Effector memory CD8-positive, alpha-beta T cell (primary cell): ENCODE measurements at places on chromosomes 1 and 21.

GRCh38 chr1:14061204-14061603 is 361.2 kb downstream of the PRDM2 start:
- H3K27ac ChIP-seq = no peak overlapping the region
- no peak for DNase-seq
- H3K27me3 ChIP-seq = peaks cover 25% of the 10 kb centered on the region

DNA sequence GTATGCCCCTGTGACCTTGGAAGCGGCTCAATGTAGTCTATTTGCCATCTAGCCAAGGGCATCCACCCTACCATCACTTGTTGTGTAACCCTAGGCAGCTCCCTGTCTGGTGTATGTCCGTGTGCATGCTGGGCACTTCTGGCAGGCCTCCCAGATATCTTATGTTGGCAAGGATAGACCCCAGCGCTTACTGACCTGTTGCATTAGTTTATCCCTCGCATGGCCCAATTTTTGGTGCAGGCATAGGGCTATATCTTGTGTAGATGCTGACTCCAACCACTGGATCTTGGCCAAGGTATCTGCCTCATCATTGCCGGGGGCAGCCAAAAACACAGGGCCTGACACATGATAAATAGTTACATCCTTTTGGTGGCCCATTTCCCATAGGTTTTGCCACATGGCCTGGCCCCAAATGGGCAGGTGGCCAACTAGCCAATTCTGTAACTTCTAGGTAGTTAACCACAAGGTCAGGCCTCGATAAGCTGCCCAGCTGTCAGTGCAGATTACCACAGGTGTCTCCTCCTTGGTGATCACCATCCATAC is 14.0 kb upstream of the TBX19 start:
- peaks cover 7% of the 10 kb centered on the region for H3K36me3 ChIP-seq
- no peak for DNase-seq
- no peaks in the 10 kb centered on the region for H3K4me1 ChIP-seq
- H3K27ac ChIP-seq = no peak overlapping the region

DNA sequence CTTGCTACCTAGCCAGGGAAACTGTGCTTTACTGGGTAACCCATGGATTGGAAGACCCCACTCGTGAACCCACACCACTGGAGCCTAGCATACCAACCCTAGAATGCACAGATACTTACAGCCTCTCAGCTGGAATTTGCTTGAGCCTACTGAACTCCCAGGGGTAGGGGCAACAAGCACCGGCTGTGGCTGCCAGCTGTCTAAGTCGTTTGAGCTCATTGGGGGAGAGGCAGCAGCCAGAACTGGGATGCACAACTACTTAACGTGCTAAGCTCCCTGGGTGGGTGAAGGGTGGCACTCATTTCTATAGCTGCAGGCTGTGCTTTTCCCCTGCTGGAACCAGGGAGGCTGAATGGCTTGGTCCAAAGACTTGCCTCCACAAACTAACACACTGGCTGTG is 212.4 kb downstream of the ZNF648 start:
- H3K36me3 ChIP-seq = no peaks in the 10 kb centered on the region
- no peak overlapping the region for H3K27ac ChIP-seq
- no peak for DNase-seq
- H3K4me1 ChIP-seq = no peaks in the 10 kb centered on the region
- no peak overlapping the region for H3K4me3 ChIP-seq
- peaks cover 38% of the 10 kb centered on the region for H3K27me3 ChIP-seq

DNA sequence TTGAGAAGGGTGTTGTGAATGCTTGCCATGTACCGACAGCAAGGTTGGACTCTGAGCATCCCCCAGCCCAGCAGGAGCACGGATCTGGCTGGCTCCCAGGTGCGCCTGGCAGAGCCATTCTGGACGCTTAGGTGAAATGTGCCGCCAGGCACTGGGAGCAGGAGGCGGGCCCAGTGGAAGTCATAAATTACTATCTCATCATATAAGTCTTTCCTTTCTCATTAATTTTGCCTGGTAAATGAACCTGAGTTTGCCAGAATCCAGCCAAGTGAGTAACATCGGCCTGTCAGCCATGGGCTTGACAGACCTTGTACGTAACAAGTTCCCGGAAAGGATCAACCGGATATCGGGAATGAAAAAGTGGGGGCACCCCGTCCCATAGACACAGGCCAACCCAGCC is 179.5 kb upstream of the ARHGEF16 start:
- H3K27me3 ChIP-seq = peaks cover 8% of the 10 kb centered on the region
- no peak for DNase-seq
- H3K4me1 ChIP-seq = no peaks in the 10 kb centered on the region
- no peak overlapping the region for H3K27ac ChIP-seq
- no peaks in the 10 kb centered on the region for H3K36me3 ChIP-seq

DNA sequence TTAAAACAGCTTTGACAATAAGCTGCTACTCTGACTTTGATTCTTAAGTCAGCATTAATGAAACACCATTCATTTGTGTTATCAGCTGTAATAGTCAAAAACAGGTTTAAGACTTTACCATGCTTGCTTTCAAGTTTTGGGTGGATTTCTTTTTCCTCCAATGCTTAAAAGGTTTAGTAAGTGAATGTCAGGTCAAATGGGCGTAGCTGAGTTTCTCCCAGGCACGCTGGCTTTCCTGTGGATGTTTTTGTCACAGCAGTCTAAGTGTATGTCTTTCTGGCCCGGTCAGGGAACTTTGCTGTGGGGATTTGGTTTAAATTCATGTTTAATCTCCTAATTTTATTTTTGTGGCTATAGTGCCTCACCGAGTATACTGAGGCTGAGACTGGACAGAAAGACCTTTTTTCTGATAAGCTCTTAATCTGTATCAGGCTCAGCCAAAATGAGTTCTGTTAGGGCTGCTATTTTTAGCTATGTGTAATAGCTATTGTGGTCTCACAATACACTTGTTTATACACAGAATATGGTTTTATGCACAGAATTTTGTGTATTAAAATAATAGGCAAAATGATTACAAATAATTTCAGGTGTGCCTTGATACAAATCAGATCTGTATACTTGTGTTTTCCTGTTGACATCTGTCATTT is 292.8 kb downstream of the DISC1 start:
- peaks cover 11% of the 10 kb centered on the region for H3K36me3 ChIP-seq
- no peak for DNase-seq
- H3K4me3 ChIP-seq = peak overlapping the region; percentile 45
- no peaks in the 10 kb centered on the region for H3K27me3 ChIP-seq
- H3K27ac ChIP-seq = peak overlapping the region; percentile 96
- peaks cover 52% of the 10 kb centered on the region for H3K4me1 ChIP-seq

DNA sequence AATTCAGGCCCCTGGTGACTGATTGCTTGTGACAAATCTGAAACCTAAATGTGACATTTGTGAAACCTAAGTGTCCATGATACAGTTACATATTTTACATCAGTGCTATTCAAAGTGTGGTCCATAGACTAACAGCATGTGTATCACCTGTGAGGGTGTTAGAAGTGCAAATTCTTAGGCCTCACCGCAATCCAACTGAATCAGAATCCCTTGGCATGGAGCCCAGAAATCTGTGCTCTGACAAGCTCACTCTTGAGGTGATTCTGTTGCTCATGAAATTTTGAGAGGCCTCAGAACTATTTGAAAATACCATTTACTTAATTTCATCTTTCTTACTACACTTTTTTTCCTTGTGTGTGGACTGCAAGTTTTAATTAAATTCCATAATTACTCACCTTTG is 587.9 kb downstream of the ADGRL2 start:
- no peaks in the 10 kb centered on the region for H3K27me3 ChIP-seq
- H3K36me3 ChIP-seq = no peaks in the 10 kb centered on the region
- no peak overlapping the region for H3K27ac ChIP-seq
- H3K4me1 ChIP-seq = no peaks in the 10 kb centered on the region

DNA sequence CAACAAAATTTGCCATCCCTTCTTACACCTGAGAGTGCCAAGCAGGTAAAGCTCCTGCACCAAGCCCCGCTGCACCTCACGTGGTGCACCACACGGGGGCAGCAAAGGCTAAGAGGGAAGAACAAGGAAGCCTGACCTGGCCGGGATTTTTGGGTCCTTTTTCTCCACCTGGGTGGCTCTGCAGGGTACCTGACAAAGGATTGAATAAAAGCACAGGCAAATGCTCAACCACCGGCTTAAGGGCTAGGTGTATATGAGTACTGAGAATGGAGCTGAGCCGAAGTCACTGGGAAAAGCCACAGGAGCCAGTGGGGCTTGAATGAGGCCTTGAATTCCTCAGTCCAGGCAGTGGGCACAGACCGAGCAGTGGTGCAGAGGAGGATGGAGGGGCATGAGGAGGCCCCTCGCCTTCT is 36.4 kb downstream of the ZNF697 start:
- H3K27ac ChIP-seq = no peak overlapping the region
- DNase-seq = peak; percentile 10
- no peak overlapping the region for H3K4me3 ChIP-seq
- H3K4me1 ChIP-seq = no peaks in the 10 kb centered on the region
- H3K27me3 ChIP-seq = peaks cover 4% of the 10 kb centered on the region

- H3K4me1 ChIP-seq = peaks cover 2% of the 10 kb centered on the region
- H3K4me3 ChIP-seq = no peak overlapping the region
- no peaks in the 10 kb centered on the region for H3K36me3 ChIP-seq
- H3K27me3 ChIP-seq = peaks cover 6% of the 10 kb centered on the region
- DNase-seq = no peak
Observed at GRCh38 chr1:245336149-245336983, 181.6 kb downstream of the KIF26B start.

DNA sequence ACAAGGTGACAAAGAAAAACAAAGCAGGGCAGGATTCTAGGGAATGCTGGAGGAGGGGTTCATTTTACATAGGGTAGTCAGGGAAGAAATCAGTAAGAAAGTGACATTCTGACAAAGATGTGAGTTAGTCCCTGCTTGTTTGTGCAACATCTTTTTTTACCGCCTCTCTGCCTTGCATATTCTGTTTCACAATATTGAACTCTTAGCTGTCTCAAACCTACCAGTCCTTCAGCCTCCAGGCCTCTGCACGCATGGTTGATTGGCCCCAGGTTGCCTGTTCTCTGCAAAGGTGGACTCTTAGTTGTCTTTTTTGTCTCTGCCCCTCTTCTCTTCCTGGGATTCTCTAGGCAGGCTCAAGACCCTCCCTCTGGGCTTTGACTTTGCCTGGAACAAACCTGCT is 152.2 kb upstream of the RUNX1 start:
- no peaks in the 10 kb centered on the region for H3K36me3 ChIP-seq
- peaks cover under 1% of the 10 kb centered on the region for H3K27me3 ChIP-seq
- no peak overlapping the region for H3K27ac ChIP-seq
- H3K4me3 ChIP-seq = no peak overlapping the region
- no peak for DNase-seq

DNA sequence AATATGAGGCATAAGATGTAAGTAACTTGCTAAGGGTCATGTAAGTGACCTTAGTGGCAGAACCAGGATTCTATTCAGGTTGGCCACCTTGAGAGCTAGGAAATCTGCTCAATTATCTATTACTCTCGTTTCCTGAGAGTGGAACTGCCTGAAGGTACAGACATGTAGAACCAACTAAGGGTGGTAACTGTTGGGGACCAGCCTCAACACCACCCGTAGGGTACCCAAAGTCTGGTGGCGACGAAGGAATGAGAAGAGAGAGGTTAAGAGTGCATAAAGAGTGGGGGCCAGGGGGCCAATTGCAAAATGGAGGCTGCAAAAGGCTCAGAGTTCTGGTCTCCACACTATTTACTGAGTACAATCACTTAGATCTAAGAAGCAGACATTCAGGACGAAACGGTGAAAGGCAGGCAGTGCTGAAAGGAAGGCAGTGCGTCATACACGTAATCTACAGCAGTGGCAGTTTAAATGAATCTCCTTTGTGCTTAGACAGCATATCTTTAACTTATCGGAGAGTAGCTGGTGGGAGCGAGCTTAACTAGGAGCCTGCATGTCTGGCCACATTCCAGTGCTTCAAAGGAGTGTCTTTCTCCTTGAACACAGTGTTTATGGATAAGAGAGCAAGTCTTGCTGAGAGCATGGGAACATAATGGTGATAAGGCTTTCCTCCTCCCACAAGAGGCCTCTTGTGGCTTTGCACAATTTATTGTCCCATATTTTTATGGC is 25.0 kb downstream of the SRSF4 start:
- no peak overlapping the region for H3K27ac ChIP-seq
- no peaks in the 10 kb centered on the region for H3K27me3 ChIP-seq
- peaks cover 89% of the 10 kb centered on the region for H3K36me3 ChIP-seq
- H3K4me1 ChIP-seq = no peaks in the 10 kb centered on the region
- no peak overlapping the region for H3K4me3 ChIP-seq
- no peak for DNase-seq

GRCh38 chr1:31828341-31828740 is 12.5 kb upstream of the SPOCD1 start:
- peak overlapping the region; percentile 90 for H3K27ac ChIP-seq
- H3K36me3 ChIP-seq = peaks cover 3% of the 10 kb centered on the region
- peak overlapping the region; percentile 68 for H3K4me3 ChIP-seq
- H3K4me1 ChIP-seq = peaks cover 30% of the 10 kb centered on the region

DNA sequence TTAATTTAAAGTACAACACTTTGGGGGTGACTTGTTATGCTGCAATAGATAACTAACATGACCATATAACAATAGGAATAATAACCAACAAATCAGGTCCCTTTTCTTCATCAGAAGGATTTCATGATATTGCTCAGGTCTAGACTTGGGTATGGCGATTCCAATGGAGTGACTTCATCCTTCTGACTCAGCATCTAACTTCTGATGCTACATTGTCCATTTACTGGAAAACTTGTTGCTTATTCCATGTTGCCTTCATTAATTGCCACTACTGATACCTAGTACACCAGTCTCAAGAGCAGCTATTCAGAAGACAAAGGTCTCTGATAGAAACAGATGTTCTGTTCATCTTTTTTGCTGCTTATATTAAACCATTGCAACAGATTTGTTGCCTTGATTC is 324.3 kb downstream of the TGFB2 start:
- no peaks in the 10 kb centered on the region for H3K36me3 ChIP-seq
- no peak for DNase-seq
- H3K27me3 ChIP-seq = no peaks in the 10 kb centered on the region
- H3K4me1 ChIP-seq = no peaks in the 10 kb centered on the region
- no peak overlapping the region for H3K27ac ChIP-seq
- no peak overlapping the region for H3K4me3 ChIP-seq

GRCh38 chr1:51535006-51535592 is 16.0 kb upstream of the EPS15 start:
- H3K4me1 ChIP-seq = no peaks in the 10 kb centered on the region
- no peaks in the 10 kb centered on the region for H3K36me3 ChIP-seq
- no peaks in the 10 kb centered on the region for H3K27me3 ChIP-seq
- peak overlapping the region; percentile 88 for H3K27ac ChIP-seq
- H3K4me3 ChIP-seq = no peak overlapping the region

DNA sequence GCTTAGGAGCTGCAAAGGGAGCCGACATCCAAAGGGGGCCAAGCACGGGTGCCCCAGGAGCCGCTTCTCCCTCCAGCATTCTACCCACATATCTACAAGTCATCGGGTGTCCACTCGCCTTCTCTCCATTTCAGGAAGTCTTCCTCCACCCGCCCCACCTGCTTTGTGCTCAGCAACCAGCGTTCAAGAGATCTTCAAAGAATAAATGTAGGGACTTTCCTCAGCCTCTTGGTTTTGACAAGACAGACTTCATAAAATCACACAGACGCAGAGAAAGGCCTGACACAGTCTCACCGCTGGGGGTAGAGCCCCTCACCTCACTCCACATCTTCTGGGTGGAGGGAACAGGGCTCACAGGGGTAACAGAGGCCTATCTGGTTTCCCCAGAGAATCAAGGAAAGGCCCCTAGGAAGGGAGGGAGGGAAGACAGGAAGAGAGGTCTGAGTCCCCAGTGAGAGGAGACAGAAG is 49.5 kb downstream of the SSBP3 start:
- DNase-seq = no peak
- no peak overlapping the region for H3K4me3 ChIP-seq
- H3K36me3 ChIP-seq = peaks cover 16% of the 10 kb centered on the region
- no peaks in the 10 kb centered on the region for H3K27me3 ChIP-seq

GRCh38 chr1:1627261-1627828 is 4.6 kb upstream of the MMP23B start:
- peaks cover 11% of the 10 kb centered on the region for H3K4me1 ChIP-seq
- no peak for DNase-seq
- no peak overlapping the region for H3K27ac ChIP-seq
- no peaks in the 10 kb centered on the region for H3K27me3 ChIP-seq
